ENCODE measurements at places on chromosomes 3 and 15.

- peak; percentile 65 for DNase-seq
These were observed 326.2 kb downstream of the TUSC7 start for GRCh38 chr3:117035745-117036144.

DNA sequence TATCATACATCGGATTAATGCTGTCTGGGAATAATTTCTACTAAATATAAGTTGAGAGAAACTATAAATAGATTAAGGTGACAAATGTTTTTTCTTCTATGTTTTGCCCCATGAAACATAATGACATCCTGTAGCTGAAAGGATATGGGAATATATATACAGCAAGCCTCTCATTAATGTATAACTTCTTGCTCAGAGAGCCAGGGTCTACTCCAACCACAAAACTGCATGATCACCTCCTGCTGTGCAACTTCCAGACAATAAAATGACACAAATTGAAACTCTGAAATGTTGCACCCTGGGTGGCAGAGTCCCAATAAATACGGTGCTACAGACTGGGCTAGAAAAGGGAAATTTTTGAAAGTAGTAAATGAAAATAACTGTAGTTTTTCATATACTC is 571.9 kb upstream of the CBLB start:
- no peak for DNase-seq

DNA sequence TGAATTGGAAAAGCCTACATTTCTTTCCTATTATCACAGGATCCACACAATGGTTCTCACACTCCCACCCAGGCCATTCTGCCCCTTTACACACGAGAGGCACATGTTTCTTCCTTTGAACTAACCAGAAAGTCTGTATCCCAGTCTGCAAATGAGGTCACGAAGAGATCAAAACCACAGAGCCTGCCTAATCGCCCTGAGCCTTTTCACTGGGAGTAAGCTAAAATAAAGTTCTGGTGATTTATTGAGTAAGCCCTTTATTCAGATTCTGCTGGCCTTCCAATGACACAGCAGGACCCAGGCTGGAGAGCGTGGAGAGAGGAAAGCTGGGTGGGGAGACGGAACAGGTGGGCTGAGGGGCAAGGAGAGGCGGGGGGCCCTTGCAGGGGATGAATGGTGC is 78.7 kb downstream of the ATP1B3 start:
- DNase-seq, result no peak

DNA sequence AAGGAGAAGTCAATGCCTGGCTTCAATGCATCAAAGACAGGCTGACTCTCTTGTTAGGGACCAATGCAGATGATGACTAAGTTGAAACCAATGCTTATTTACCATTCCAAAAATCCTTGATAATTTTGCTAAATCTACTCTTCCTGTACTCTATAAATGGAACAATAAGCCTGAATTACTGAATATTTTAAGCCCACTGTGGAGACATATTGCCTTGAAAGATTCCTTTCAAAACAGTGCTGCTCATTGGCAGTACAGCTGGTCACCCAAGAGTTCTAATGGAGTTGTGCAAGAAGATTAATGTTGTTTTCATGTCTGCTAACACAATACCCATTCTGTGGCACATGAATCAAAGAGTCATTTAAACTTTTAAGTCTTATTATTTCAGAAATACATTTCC is 181.0 kb upstream of the CBLB start:
- no peak for DNase-seq

DNA sequence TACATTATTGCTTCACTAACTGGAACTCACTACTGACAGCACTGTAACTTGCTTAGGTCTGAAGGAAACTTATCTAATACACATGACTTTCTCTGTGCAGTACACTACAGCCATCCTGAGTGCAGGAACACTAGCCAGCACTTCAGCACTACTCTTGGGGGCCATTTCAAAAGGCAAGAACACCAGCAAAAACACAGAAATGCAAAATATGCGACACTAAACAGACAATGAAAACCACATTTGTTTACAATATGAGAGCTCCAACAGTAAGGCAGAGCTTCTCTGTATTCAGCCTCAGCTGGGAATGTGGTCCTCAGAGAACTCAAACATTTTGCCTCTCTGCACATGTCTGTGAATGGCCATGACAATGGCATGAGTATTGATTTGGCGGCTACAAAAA is 109.6 kb downstream of the ARRDC4 start:
- no peak for DNase-seq

DNA sequence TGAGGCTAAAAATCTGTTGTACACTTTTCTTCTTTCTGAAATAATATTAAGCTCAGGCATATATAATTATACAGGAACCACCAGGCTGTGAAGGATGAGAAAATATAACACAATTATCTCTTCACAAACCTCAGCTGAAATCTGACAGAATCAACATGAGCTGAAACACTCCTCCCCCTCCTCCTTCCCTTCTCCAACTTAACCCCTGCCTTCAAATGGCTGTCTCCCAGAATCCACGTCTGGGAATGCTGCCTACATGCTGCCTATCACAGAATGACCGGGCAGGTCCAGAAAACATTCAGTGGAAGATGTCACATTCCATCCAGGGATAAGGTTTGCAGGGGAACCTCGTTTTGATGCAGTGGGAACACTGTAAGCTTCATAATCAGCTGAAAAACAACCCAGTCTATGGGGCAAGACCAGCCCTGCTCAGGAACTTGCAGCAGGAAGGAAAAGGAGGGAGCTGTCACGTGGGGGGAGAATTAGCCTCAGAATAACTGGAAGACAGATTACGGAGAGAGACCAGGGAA is 44.0 kb upstream of the SEMA6D start:
- DNase-seq, result peak; percentile 22

All from suppressor macrophage (primary cell).